ENCODE measurements at places on chromosomes 13 and 19. TPM values are rescaled to one million over a fixed set of nuclear protein-coding genes. Genes with fewer than 3 reads are reported as not detected.
A peak's percentile ranks its signal among the peaks of the same experiment; 100 is the strongest.

The CD33 gene
- 0.11 TPM for total RNA-seq

The ZNF560 gene
- total RNA-seq, result not detected

The SELENOV gene
- total RNA-seq, result not detected

GRCh38 chr13:111886217-111886945 lies 180.6 kb upstream of the SOX1 start:
- no peak for DNase-seq

The SOX1 gene
- total RNA-seq, result 0.16 TPM

The ADM5 gene
- total RNA-seq, result 17.2 TPM

GRCh38 chr13:30169442-30169841 lies 137.9 kb downstream of the KATNAL1 start:
- DNase-seq, result no peak

- no peak for DNase-seq
Observed at GRCh38 chr13:44322928-44323327, 50.7 kb upstream of the SERP2 start.

DNA sequence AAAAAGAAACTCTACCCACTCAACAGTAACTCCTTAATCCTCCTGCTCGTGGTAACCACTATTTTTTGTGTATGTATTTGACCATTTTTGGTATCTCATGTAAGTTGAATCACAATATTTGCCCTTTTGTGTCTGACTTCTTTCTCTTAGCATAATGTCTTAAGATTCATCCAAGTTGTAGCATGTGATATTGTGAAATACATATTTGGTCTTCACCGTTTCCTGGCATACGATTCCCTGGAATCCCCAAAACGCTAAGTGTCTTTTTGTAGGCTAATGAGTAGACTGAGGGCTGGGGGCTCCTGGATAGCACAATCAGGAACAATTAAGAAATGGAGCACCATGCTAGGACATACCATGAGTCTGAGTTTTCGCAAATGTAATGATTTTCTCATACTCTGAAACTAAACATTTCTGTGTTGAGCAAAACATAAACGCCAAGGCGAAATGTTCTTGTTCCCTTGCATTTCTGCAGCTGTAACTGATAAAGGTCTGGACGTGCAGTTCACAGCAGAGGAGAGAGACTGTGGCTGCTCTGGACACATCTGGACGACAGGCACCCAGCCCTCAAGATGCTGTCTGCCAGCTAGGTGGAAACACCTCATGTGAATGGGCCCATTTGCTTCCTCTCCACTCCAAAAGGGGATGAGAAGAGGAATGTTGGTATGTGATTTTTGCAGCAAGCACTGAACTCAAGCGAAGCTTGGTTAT lies 38.4 kb downstream of the BRD4 start:
- DNase-seq, result no peak

DNA sequence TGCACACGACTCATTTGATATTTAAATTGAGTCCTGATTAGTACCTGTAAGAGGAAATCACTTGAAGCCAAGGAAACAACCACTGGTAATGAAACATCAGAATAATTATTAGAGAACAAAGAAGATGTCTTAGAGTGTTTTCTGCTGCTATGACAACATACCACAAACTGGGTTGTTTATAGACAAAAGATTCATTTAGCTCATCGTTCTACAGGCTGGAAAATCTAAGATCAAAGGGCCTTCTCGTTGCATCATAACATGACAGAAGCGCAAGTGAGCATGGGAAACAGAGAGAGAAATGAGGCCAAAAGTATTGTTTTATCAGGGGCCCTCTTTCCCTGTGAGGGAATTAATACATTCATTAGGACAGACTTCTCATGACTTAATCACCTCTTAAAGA lies 1024.0 kb upstream of the PCDH9 start:
- no peak for DNase-seq

The CEACAM21 gene
- total RNA-seq, result 11.0 TPM

- DNase-seq, result no peak
Observed at GRCh38 chr13:91704398-91704797, 306.0 kb downstream of the GPC5 start.

GRCh38 chr19:19306191-19306590 lies 14.1 kb downstream of the SUGP1 start:
- no peak for DNase-seq

DNA sequence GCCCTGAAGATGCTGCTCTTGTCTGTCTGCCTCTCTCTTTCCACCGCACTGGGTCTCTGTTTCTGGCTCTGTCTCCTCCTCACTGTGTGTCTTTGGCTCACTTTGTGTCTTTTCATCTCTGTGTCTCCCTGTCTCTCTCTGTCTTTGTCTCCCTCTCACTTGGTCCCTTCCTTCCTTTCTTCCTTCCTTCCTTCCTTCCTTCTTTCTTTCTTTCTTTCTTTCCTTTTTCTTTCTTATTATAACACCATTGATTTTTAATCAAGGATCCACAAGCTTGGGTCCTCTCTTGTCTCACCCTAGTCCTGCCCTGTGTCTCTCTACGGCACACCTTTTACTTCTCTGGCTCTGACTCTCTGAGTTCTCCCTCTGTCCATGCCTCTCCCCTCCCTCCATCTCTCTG lies 14.3 kb downstream of the CD177 start:
- no peak for DNase-seq

DNA sequence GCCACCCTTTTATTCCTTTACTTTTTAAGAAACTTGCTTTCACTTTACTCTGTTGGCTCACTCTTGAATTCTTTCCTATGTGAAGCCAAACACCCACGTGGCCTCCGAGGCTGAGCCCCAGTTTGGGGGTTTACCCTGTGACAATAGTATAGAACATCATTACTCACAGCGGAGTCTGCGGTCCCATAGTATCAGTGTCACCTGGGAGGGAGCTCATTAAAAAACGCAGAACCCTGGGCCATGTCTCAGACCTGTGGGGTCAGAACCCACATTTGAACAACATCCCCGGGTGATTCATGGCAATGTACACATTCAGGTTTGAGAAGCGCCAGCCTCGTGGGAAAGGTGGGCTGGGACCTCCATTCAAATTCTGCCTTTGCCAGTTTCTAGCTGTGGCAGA lies 36.0 kb upstream of the UBL3 start:
- DNase-seq, result peak; percentile 22

The F2RL3 gene
- total RNA-seq, result 0.24 TPM

The CIRBP gene
- 294 TPM for total RNA-seq
